Amygdala (tissue), 56 donors: ENCODE measurements at places on chromosomes 7 and 10.

GRCh38 chr7:16940776-16941175 lies 59.0 kb upstream of the AGR3 start:
- DNase-seq, result no peak

DNA sequence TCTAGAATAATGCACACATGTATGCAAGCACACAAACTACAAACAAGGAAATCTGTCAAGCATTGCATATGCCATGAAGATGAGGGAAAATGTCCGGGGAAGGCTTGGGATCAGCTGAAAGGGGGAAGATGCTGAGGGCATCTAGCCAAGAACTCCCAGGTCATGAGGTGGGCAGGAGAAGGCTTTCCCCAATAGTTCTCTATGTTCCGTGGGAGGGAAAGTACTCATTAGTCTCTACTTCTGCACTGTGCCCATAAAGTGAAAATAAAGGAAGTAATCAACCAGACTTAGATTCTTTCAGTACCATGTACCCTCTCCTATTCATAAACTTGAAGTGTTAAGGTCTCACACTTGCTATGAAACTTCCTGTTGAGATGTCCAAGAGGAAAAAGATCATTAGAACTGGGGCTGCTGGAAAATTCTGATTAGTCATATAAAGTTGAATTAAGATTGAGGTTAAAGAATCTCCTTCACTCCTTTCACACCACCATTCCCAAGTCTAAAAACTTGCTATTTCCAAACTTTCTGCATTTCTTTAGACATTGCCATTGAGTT lies 17.1 kb upstream of the LIPF start:
- DNase-seq, result no peak

- no peak for DNase-seq
Measured at GRCh38 chr10:109159351-109159750, 764.0 kb downstream of the XPNPEP1 start.

DNA sequence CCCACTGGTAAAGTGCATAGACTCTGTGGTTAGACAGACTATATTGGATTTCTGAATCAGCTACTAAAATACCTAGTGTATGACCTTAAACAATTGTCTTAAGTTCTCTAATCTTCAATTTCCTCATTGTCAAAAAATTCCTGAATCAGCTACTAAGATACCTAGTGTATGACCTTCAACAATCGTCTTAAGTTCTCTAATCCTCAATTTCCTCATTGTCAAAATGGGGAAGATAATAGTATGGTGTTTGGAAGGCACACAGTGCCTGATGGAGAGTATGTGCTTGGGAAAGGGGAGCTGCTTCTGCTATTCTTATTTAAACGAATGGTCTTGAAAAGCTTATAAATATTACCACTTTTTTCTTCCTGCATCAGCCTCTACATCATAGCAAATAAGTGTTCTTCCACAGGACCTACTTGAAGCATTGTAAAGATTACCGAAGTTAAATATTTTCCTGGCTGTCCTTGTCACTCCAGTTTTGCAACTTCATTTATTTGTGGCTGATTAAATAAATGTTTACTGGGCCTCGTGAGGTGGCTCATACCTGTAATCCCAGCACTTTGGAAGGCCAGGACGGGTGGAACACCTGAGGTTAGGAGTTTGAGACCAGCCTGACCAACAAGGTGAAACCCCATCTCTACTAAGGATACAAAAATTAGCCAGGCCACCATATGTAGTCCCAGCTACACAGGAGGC lies 64.4 kb upstream of the ITGA8 start:
- DNase-seq, result no peak

- DNase-seq, result no peak
Measured at GRCh38 chr7:44638611-44639557, 32.5 kb downstream of the OGDH start.

- no peak for DNase-seq
Measured at GRCh38 chr10:69498711-69499471, 47.6 kb downstream of the TSPAN15 start.

DNA sequence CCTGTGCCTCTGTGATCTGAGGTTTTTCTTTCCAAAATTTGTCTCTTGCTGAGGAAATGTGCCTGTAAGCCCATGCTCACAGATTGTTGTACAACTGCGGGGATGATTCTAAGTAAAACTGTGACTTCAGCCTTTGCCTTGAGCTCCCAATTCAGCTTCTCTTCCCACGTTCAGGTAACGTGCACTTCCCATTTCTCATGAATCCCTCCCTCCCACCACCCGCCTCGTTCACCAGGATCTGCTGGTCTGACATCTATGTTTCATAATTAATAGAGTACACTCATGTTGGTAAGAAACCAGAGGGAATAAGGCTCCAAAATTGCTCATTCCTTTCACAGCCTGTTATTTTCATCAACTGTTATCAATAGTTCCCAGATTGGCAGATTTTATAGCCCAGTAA lies 332.6 kb upstream of the TPK1 start:
- DNase-seq, result no peak
